GM03348 (cell line): ENCODE measurements at places on chromosomes 11 and 22.

GRCh38 chr11:122882857-122883645, 492 bp downstream of the JHY start:
- DNase-seq = no peak

- DNase-seq = no peak
Observed at GRCh38 chr11:73155102-73155501, 13.0 kb upstream of the FCHSD2 start.

- no peak for DNase-seq
Observed at GRCh38 chr22:42400811-42401534, 31.2 kb downstream of the NFAM1 start.

DNA sequence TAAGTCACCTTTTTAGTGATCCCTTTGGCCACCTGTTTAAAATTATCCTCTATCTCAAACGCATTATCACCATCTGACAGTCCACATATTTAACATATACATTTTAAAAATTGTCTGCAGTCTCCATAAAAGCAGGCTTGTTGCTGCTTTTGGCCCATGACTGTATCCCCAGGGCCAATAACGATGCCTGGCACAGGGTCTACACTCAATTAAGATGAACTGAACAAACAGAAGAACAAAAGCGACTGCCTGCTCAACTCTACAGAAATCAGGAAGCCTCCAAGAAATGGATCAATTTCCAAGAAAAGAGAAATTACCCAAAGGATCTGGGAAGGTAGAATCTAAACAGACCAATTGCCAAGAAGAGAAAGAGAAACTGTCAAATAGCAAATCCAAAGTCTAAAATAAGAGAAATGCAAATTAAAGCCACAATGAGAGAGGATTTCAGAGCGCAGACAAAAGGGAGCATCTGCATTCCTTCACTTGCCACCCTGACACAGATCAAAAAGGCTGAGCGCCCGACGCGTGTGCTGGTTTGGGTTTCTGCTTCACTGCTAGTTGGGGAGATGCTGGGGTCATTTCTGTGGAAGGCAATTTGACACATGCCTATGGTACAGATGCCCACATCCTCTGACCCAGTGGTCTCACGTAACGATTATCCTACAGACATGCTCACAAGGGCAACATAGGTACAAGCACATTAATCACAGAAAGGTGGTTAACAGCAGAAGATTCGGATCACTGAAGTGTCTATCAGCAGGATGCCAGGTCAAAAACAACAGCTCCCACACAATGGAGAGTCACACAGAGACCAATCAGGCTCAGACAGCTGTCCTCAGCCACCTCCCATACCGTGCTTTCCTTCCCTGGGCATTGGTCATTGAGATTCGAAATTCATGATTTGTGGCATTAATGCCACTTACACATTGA, 55.9 kb downstream of the SHISAL1 start:
- DNase-seq = peak; percentile 1

DNA sequence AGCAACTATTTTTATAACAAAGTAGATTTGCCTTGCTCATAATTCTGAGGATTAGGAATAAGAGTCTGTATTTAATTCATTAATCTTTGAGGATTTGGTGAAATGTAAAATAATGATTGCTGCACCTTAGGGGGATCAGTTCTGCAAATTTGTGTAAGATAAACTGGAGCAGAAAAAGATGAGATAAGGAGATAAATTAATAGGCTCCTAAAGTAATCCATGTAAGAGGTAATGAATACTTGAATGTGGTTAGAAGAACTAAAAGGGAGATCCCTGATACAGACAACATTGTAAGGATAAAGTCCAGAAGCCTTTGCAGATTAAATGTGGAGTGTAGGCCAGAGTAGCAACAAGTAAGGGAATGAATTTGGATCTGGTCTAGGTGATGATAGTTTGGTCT, 45.6 kb downstream of the PDHX start:
- DNase-seq = no peak

GRCh38 chr22:19046287-19046686, 75.9 kb downstream of the DGCR2 start:
- DNase-seq = no peak

DNA sequence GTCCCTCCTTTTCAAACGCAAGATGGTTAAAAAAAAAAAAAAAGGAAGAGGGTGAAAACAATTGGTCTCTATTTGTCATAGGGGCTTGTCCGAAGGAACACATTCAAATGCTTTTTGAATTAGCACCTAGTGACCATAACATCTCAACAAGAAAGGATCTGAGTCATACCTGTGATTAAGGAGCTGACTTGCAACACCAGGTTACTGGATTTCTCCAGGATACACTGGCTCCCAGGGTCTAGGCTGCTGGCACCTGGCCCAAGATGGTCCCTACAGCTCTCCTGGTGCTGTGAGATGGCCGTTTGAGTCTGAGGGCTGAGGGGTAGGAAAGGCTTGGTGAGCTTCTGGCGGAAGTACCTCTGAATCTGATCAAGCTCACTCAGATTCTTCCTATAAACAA, 28.4 kb upstream of the UCP3 start:
- DNase-seq = no peak

DNA sequence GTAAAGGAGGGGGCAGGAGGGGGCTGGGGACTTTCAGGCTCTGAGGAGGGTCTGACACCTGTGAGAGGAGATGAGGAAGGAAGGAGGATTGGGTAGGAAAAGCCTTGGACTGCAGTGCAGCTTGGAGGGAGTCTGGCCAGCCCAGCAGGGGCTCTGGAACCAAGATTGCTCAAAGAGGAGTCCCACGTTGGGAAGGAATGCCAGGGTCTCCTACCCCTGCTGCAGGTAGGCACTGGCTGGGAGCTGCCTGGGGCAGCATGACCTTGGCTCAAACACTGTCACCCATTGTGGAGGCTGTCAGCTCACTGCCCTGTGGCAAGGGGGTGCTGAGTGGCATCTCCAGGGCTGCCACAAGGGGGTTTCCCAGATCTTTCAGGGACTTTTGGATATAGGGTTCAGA, 94.5 kb downstream of the RPS6KA4 start:
- no peak for DNase-seq

GRCh38 chr11:8354622-8355415, 91.1 kb upstream of the LMO1 start:
- no peak for DNase-seq

GRCh38 chr11:65850217-65851082, 7.5 kb downstream of the CFL1 start:
- DNase-seq = no peak

DNA sequence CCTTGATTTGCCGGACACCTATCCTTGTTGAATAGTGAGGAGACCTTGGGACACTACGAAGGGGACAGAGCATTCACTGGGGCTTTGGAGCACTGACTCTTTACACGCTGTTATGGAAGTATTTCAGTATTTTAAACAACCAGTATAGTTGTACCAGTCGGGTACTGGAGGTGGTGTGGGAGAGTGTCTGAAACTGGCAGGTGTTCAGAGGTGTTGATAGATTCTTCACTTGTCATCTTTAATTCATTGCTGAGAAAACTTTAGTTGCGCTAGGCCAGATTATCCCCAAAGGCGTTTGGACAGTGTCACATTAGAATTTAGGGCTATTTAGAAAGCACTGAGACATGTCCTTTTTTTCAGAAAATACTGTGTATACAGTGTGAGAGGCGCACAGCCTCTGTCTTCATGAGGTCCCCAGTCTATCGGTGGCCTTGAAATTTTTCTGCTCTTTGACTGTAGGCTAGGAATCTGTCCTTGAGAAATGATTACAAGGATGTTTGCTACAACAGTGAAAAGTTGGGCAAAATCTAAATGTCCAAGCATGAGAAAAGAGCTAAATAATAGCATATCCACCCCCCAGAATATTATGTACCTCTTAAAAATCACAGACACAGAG, 69.7 kb downstream of the TEAD1 start:
- no peak for DNase-seq

- no peak for DNase-seq
Observed at GRCh38 chr11:110912437-110912836, 200.2 kb upstream of the ARHGAP20 start.

DNA sequence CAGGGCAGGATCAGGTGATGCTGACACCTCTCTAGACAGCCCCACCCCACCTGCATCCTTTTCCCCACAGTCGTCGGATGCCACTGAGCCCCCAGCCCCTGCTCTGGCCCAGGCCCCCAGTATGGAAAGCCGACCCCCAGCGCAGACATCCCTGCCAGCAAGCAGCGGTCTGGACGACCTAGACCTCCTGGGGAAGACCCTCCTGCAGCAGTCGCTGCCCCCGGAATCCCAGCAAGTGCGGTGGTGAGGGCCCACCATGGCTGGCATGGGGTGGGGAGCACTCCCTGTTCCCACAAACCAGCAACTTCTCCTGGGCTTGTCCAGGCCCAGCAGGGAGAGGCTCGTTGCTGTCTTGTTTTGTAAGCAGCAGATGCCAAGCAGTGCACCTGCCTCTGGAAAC, 9.5 kb upstream of the SH3BP1 start:
- DNase-seq = no peak

GRCh38 chr11:92384358-92384757, 159.7 kb downstream of the FAT3 start:
- peak; percentile 51 for DNase-seq

DNA sequence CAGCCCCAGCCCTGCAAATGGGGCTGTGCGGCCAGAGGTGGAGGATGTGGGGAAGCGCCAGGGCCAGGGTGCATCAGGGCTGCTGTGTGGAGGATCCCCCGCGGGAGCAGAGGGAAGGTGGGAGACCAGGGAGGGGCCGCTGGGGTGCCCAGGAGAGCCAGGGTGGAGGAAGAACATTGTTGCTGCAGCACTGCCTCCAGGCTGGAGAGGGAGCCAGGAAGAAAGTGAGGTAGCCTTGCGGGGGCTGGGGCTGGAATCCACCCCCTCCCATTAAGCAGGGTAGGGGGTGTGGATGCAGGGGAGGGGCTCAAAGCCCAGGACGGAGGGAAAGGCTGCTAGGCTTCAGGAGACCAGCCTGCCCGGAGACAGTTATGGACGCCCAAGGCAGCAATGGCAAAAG, 15.0 kb downstream of the CABP7 start:
- DNase-seq = no peak

DNA sequence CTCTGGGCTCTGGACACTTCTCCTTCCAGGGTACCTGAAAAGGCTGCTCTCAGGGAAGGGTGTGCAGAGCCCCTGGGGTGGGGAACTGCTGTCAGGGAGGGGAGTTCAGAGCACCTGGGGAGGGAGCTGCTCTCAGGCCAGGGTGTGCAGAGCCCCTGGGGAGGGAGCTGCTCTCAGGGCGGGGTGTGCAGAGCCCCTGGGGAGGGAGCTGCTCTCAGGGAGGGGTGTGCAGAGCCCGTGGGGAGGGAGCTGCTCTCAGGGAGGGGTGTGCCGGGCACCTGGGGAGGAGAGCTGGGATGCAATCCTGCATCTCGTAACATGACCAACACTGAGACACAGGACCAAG, 764.2 kb downstream of the BRD1 start:
- no peak for DNase-seq

- DNase-seq = no peak
Observed at GRCh38 chr11:27440090-27440489, 32.5 kb downstream of the LGR4 start.

GRCh38 chr11:100593291-100593690, 93.8 kb upstream of the ARHGAP42 start:
- DNase-seq = no peak

DNA sequence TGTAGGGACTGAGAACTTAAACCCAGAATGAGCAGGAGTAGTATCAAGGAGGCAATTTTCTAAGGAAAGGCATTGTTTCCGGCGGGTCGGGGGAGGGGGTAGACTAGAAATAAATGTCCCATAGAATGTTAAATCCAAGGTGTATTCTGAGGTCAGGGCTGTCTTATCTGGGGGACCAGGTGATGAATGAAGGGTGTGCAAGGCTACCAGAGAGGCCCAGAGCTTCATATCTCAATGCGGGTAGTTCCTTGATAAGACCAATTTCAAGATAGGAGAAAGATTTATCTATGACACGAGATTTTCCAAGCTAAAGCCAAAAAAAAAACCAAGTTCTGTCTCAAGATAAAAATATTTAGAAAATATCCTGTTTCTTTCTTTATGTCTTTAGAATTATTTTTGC, 8.3 kb upstream of the RCE1 start:
- DNase-seq = no peak

GRCh38 chr22:40525250-40525884, 111.2 kb downstream of the MRTFA start:
- DNase-seq = no peak

DNA sequence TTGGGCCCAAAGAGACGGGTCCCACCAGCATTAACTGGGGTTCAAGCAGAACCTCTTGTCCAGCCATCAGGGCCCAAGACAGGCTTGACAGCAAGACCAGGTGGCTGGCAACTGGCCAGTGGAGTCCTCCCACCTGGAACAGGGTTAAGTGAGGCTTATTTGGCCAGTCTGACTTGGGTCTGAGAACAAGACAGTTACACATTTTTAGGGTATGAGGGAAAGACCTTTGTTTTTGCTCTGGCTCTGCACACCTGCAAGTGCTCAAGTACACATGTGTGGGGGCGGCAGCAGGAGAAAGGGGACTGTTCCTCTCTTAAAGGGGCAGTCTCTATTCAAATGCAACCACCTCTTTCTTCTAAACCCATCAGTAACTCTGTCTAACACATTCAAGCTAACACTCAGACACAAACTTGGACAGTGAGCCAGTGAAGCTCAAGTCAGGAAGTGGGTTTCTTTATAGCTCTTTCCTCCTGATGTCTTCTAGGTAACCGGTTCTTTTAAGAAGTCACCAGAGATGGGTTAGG, 116.2 kb downstream of the ETS1 start:
- DNase-seq = no peak

GRCh38 chr11:47185305-47186075, 744 bp downstream of the PACSIN3 start:
- no peak for DNase-seq

- peak; percentile 35 for DNase-seq
Observed at GRCh38 chr11:121482231-121483129, 29.7 kb upstream of the SORL1-AS1 start.

DNA sequence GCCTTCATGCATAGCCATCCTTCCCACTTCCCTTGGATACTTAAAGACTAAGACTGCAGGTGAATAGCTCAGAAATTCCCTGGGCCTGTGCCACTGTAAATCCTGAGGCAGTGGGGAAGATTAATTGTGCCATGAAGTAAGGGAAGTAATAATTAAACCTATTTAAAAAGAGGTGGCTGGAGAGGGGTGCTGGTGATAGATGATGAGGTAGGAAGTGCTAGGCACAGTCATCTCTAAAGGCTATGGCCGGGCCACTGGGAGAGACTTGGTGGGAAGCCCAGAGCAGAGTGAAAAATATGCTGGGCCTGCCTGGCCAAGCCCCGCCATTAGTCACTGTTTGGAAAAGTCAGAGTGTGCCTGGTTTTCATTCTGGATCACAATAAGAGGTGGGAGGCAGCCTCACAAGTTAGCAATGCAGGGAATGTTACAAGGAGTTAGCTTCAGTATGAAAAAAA, 197.2 kb upstream of the PITPNB start:
- DNase-seq = peak; percentile 86

DNA sequence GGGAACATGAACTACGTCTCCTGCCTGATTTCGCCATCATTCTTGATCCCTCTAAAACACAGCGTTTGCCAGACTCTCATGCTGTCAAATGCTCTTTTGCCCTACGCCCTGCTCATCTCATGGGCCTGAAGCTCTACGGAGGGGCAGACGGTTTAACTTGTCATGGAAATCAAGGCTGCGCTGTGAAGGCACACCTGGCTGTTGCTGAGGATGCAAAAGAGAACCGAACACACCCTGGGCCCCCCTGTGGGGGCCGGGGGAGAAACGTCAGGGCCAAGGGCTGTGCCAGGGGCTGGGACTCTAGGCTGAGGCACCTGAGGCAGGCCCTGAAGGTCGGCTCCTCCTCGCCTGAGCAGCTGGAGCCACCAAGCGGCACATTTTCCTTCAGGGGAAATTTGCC, 957.2 kb downstream of the BRD1 start:
- no peak for DNase-seq

GRCh38 chr11:18264035-18264434, 2.0 kb upstream of the SAA1 start:
- DNase-seq = no peak
